ENCODE measurements at places on chromosomes 4 and X.

- peak; percentile 53 for DNase-seq
Measured at GRCh38 chrX:38312436-38312835, 14.9 kb downstream of the RPGR start.

DNA sequence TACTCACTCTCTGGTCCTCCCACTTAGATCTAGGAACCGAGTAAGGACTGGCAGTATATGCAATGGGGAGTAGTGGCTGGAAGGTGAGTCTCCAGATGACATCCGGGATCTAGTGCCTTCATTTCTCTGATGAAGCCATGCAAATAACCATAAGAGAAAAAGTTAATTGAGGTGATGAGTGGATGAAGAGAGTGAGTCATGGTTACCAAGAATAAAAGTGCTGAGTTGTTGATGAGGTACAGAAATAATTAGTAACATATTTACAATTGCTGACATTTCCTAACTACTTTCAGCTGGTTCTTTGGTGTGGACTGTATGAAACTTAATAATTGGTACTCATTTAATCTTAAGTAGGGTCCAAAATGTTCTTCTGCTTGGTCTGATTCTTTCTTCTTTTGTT, 146.7 kb upstream of the PITX2 start:
- no peak for DNase-seq

DNA sequence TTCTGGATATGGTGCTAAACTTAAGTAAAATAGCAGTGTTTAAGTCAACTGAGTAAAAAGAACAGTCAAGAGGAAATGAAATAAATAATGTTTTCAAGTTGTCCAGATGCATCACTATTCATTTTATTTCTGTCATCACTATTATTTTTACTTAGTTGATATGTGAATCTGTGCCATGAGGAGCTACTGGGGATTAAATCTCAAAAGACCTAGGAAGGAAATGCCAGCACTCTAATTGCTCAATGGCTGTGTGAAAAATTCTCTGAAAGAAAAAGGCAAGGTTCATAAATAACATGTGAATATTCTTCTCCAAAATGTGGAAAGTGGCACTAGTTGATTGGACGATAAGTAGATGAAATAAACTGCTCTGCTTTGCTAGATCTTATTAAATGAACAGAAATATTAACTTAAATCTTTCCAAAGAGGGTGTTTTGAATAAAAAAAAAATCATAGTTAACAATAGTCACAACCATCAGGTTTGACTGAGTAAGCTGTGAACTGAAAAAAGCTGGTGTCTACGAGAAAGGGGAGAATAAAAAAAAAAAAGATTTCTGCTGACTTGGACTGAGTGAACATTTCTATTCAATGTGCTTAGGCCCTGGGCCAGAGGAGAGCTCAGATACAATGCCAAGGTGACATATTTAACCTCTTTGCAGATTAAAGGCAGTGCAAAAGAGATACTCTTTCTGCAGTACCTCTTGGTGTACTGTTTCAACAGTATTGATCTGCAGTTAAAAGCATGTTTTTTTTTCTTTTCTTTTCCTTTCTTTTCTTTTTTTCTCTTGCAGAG, 1.6 kb downstream of the SPARCL1 start:
- DNase-seq, result no peak

GRCh38 chr4:184472614-184473498, 1.5 kb downstream of the IRF2 start:
- DNase-seq, result peak; percentile 73

- no peak for DNase-seq
Measured at GRCh38 chrX:45614853-45615252, 414.2 kb upstream of the DIPK2B start.

DNA sequence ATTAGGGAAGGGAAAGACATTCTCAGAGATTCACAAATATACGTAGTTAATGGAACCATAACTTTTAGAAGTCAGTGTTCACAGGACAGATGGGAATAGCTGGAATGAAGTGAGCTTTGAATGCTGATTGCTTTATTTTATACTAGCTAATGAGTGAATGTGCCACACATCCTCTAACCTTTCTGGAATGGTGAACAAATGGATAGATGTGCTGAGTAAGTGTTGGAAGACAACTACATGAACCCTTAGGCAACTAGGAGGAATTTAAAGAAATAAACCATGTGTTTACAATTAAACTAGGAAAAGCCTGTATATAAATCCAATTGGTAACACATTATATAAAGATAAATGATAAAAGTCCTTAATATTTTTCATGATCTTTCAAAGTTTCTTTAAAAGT, 91.6 kb upstream of the LIMCH1 start:
- DNase-seq, result no peak

DNA sequence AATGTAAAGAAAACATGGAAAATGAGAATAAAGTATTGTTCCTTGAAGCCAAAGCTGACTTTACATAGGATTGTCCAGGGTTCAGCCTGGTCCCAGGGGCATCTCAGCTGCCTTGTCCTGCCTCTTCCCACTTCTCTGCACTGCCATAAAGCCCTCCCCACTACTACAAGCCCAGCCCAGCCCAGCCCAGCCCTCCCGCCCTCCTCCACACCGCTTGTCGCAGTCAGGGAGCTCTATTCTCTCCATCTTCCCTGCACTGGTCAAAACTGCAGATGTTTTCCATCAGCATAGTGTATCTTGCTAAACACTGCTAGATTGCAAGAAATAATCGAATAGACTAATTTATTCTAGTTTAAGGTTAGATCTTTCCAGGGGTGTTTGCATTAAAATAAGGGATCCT, 100.3 kb downstream of the TENM3 start:
- DNase-seq, result no peak
